ENCODE measurements at places on chromosomes 16 and 17.

- no peak for DNase-seq
These were observed 4.2 kb downstream of the MTSS2 start for GRCh38 chr16:70681382-70682238.

DNA sequence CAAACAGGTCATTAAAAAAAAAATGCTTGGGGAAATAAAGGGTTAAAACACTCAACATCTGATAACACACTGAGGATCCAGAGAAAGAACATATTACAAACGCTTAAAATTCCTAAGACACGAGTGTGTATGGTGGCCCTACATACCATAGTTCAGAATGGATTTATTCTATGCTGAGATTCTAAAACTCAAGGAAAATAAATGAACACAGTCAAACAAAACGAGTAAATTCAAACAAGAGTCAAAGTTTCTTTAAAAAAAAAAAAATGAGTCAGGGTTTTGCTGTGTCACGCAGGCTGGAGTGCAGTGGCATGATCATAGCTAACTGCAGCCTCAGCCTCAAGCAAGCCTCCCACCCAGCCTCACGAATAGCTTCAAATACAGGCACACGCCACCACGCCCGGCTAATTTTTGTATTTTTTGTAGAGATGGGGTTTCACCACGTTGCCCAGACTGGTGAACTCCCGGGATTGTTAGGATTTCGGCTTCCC is 17.4 kb downstream of the CRK start:
- no peak for DNase-seq

GRCh38 chr17:1347589-1348323 is 52.3 kb downstream of the YWHAE start:
- DNase-seq: no peak

DNA sequence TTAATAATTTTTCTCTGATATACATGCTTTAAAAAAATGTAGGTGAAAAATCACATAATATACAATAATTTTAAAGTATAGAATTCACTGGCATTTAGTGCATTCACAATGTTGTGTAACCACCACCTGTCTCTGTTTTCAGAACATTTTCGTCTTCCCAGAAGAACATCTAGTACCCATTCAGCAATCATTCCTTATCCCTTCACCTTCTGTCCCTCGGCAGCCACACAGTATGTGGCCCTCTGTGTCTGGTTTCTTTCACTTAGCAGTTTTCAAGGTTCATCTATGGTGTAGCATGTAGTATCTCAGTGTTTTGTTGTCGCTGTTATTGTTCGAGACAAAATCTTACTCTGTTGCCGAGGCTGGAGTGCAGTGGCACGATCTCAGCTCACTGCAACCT is 33.6 kb downstream of the PRPSAP2 start:
- DNase-seq: no peak

GRCh38 chr16:30005341-30006094 is 5.3 kb downstream of the DOC2A start:
- peak; percentile 28 for DNase-seq

DNA sequence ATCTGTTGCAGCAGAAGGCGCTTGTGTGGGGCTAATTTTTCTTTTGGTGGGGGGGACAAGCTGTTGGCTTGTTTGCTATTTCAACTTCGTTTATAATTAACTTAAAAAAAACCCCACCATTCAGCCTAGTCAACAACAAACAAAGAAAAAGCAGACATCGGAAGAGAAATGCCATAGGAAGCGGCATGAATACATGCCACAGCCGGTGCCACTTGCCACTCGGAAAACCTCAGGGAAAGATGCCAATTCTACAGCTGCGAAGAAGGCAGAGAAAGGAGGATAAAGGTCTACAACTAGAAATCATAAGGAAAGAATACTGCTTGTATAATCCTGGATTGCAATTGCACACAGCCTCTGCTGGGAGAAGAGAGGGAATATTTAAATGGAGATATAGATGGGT is 254.4 kb upstream of the PMFBP1 start:
- DNase-seq: no peak

- no peak for DNase-seq
These were observed 24.0 kb downstream of the PARN start for GRCh38 chr16:14606102-14606501.

GRCh38 chr17:55582897-55583296 is 71.6 kb upstream of the SMIM36 start:
- DNase-seq: no peak

GRCh38 chr16:4141604-4142003 is 25.4 kb upstream of the ADCY9 start:
- no peak for DNase-seq

- no peak for DNase-seq
These were observed 4.6 kb downstream of the COL1A1 start for GRCh38 chr17:50196826-50197225.

DNA sequence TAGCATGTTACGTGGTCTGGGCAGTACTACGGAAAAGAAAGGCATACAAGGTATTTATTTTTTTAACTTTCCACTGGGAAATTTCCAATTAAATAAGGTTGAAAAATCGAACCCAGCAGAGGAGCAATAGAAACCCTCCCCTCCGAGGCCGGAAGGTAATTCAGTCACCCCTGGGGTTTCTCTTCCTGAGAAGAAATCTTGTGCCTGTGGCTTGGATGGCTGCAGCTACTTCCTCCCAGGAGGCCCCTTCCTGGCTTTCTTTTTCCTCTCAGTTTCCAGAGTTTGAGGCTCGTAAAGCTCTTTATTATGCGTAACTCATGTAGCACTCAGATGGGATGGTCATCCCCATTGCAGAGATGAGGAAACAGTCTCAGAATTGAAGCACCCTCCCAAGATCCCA is 140.3 kb downstream of the ASIC2 start:
- DNase-seq: no peak

GRCh38 chr17:42527932-42528331 is 8.1 kb upstream of the NAGLU start:
- no peak for DNase-seq

GRCh38 chr17:81929253-81930141 is 2.0 kb upstream of the MAFG start:
- DNase-seq: no peak

DNA sequence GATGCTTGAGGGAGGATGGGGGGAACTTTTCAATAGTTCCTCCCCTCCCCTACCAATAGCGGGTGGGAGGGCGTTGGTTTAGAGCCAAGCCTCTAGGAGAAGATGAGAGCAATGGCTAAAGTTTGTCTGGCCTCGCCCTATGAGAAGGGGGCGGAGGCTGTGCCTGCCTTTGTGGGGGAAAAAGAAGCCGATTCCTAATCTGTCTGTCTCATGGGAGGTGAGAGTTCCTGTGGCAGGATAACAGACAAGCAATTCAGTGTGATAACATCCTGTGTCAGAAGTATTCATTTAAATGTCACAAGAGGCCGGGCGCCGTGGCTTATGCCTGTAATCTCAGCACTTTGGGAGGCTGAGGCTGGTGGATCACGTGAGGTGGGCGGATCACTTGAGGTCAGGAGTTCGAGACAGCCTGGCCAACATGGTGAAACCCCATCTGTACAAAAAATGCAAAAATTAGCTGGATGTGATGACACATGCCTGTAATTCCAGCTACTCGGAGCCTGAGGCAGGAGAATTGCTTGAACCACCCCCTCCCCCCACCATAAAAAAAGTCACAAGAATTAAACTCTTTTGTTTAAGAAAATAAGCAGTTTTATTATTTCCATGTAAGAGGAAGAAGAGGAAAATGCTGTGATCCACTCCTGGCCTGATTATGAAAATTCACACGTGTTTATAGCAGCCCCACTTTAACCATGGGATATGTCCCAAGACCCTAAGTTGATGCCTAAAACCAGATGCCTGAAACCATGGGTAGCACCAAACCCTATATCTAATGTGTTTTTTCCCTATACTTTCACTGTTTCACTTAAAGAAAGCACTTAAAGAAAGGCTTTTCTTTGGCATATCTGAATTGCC is 1.7 kb downstream of the SLFN5 start:
- DNase-seq: peak; percentile 92

DNA sequence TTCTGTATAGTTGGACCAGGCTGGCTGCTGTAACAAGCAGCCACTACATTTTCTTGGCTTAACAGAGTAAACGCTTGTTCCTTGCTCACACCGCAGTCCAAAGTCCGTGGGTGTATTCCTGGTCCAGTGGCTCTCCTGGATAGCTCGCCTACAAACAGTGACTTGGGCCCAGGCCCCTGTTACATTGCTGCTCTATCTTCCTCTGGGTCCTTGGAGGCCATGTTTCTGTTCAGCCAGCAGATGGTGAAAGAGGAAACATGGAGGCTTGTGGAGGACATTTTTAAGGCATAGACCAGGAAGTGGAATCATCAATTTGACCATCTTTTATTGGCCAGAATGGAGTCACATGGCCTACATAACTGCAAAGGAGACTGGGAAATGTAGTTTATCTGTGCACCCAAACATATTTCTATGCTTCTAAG is 55.1 kb downstream of the ATP2C2 start:
- peak; percentile 37 for DNase-seq

GRCh38 chr17:4362141-4362540 is 4.3 kb downstream of the UBE2G1 start:
- DNase-seq: no peak

DNA sequence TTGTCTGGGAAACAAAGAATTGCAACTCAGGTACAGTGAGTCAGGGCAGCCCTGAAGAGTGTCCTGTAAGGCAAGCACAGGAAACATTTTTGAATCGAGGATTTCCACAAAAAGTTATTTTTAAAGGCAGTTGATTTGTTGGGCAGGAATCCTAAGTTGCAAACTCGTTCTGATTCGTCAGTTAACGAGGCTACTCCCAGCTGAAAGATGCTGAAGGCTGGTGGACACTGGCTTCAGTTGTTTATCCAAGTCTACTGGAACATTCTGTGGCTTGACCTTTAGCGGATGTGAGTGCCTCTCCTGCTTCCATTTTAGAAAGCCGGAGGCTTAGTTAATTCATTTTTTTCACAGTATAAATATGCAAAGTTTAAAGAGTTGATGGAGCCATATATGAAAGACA is 84.2 kb downstream of the KCNJ12 start:
- DNase-seq: no peak

- DNase-seq: no peak
These were observed 358.8 kb upstream of the CCL2 start for GRCh38 chr17:33896263-33896662.

- DNase-seq: peak; percentile 16
These were observed 1.0 kb downstream of the HOXB2 start for GRCh38 chr17:48543854-48544348.

DNA sequence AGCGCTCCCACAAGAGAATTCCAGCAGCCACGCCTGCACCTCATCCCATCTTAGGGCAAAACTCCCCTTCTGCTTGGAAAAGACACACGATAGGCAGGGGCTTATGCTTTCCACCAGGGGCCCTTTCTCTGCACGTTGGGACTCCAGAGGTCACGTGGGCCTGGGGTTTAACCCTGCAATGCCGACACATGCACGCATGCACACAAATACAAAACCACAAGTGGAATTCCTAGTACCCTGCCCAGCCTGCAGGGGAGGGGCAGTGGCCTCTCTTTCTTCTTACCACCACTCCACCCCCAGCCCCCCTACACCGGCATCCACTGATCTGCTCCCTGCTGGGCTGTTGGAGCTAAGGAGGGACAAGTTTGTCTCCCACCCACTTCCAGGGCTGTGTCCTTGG is 16.8 kb upstream of the CCDC182 start:
- no peak for DNase-seq

GRCh38 chr16:55154262-55154661 is 169.7 kb upstream of the IRX6 start:
- no peak for DNase-seq

GRCh38 chr17:6752068-6752909 is 3.6 kb upstream of the XAF1 start:
- DNase-seq: no peak

GRCh38 chr16:66058172-66058691 is 308.3 kb upstream of the CDH5 start:
- DNase-seq: no peak

- DNase-seq: no peak
These were observed 6.1 kb downstream of the THUMPD1 start for GRCh38 chr16:20735490-20735889.

DNA sequence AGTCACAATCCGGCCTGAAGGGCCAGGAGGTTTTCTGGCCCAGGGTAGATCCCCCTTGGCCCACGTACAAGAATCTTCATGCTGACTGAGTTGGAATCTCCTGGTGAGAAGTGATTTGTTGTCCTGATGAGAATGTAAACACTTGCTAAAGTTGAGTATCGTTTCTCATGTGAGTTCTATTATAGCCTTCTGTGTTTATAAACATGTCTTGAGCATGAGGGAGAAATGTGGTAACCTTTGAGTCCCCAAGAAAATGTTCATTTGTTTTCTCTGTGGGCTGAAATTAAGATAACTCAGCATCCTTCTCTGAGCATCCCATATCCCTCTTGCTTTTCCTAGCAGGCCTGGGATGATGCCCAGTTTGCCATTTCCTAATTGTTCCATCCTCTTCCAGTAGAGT is 204.8 kb downstream of the FTO start:
- DNase-seq: no peak

- peak; percentile 62 for DNase-seq
These were observed 10.1 kb downstream of the AMZ2 start for GRCh38 chr17:68257934-68258333.

DNA sequence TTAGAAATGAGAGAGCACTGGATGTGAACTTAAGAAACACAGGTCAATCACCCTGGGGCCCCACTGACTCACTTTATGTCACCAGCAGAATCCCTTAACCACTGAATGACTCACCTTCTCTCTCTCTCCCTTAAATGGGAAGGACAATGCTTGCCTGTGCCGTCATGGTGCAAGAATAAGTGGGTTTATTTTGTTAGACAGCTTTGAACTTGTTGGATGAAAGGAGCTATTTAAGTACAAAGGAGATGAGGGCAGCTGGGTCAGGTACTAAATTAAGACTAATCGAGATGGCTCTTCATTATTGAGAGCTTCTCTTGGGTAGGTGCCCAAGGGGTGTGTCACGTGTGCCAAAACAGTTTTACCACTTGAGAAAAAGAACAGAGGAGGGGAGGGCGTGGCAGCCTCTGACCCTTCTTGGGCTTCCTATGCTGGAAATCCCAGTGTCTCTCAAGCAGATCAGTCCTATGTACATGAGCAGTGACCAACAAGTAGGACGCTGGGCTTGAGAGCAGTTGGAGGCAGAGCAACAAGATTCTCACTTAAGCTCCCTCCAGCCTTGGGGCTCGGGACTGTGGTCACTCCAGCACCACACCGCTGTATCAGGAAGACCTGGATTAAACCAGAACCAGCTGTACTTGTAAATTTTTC is 6.7 kb upstream of the KRT31 start:
- peak; percentile 69 for DNase-seq

GRCh38 chr16:50295541-50296132 is 29.3 kb downstream of the ADCY7 start:
- DNase-seq: no peak

- DNase-seq: peak; percentile 14
These were observed 431 bp downstream of the SLFN11 start for GRCh38 chr17:35372846-35373533.

DNA sequence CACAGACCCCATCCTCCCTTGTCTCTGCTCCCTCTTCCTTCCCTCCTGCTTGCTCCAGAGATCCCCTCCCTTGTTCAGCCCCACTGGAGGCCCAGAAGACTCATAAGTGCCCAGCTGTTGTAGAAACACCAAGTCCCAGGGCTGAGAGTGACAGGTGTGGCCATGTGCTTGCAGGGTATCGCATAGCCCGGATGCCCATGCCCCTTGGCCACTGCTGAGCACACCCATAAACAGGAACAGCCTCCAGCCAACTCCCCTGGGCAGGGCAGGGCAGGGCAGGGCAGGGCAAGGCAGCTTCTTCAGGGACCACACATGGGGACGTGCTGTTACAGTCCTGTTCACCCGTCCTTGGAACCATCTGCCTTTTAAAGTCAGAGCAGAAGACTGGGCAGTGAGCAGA is 2.0 kb downstream of the CACNG1 start:
- no peak for DNase-seq

GRCh38 chr17:66073384-66073783 is 118.5 kb downstream of the CEP112 start:
- DNase-seq: no peak

- no peak for DNase-seq
These were observed 93.5 kb downstream of the CRISPLD2 start for GRCh38 chr16:84913315-84913714.
